ENCODE measurements at places on chromosomes 6 and 20.

GRCh38 chr6:56616967-56617366, 25.7 kb downstream of the DST start:
- peaks cover 1% of the 10 kb centered on the region for H3K27me3 ChIP-seq
- no peak for DNase-seq
- no peak overlapping the region for H3K4me3 ChIP-seq
- no peaks in the 10 kb centered on the region for H3K4me1 ChIP-seq
- H3K36me3 ChIP-seq, result no peaks in the 10 kb centered on the region

DNA sequence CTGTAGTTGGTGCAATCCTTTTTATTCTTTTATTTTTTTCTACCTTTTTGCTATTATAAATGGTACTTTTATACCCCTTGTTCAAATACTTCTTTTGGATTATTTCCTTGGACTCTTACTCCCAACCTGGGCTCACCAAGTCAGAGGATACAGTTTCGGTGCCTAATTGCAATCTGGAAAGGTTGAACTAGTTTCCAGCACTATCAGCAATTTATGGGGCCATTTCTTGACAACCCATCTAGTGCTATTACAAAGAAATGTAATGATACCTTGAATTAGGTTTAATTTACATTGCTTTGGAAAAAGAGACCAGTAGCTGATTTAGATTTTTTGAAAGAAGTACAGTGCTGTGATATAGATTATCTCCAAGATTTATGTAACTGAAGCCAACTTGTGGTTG, 5.2 kb downstream of the PTPRA start:
- no peak overlapping the region for H3K4me3 ChIP-seq
- no peak overlapping the region for H3K27ac ChIP-seq
- no peaks in the 10 kb centered on the region for H3K27me3 ChIP-seq
- H3K4me1 ChIP-seq, result peaks cover 29% of the 10 kb centered on the region
- no peaks in the 10 kb centered on the region for H3K36me3 ChIP-seq
- no peak for DNase-seq

DNA sequence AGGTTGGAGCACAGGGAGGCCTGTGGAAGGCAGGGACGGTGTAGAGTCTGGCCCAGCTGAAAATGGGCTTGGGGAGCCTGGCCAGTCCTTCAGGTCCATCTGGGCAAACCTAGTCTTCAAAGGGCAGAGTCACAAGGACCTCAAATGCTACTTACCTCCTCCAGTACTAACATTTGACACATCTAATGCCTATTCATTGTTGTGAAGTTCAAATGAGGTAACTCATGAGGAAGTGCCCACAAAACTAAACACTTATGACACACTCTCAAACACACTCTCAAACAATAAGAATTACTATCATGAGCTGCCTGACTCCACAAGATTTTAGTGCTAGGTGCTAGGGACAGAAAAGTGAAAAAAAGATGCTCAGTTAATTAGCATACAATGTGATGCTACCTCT, 27.1 kb downstream of the DAAM2 start:
- no peaks in the 10 kb centered on the region for H3K36me3 ChIP-seq
- no peak for DNase-seq
- no peaks in the 10 kb centered on the region for H3K27me3 ChIP-seq
- H3K4me1 ChIP-seq, result no peaks in the 10 kb centered on the region

DNA sequence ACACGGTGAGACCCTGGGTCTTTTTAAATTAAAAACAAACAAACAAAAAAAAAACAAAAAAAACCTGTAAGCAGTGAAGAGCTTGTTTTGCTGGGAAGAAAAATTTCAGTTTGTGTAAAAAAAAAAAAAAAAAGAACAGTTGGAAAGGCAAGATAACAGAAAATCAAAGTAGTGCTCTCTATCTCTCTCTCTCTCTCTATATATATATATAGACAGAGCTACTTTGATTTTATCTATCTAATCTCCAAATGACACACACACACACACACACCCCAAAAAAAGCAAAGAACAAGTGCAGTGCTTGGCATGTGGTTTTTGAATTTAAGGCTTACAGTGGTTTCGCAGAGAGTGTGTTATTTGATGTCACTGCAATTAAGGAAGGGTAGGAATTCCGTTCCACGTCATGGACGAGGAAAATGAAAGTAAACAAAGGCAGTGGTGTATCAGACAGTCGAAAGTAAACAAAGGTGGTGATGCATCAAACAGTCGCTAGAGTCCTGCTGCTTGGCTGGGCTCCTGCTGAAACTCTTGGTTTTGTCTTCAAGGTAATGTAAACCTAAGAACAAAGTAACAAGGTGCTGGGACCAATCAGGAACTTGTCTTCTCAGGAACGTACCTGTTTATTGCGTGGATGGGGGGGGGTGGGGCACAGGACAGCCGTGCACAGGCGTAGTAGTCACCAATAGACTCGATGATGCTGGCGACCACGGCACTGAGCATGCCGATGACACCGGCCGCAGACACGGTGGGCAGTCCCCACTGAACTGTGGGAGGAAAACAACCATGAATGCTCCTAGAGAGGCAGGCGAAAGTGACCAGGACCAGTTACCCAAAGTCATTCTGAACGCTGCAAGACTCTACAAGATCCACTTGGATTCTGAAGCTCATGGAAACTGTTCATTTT, 131.8 kb downstream of the SLC23A2 start:
- peak overlapping the region; percentile 59 for H3K4me3 ChIP-seq
- H3K27me3 ChIP-seq, result no peaks in the 10 kb centered on the region
- no peaks in the 10 kb centered on the region for H3K4me1 ChIP-seq
- no peak for DNase-seq

DNA sequence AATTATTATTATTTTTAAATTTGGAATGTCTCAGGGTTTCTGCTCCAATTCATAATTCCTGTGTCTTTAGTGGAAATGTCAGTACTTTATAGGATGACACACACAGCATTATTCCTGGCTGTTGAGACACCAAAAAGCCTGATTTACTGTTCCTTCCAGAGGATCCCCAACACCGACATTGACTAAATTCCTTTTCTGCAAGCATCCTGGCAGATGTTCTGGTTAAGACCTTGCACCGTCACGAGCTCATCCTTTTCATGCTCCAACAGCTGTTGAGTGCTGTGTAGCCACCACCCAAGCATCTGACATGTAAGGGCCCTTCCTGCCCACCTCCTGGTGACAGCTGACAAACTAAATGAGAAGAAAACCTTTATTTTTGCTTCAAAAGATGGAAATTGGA, 284.3 kb upstream of the SULF2 start:
- H3K36me3 ChIP-seq, result no peaks in the 10 kb centered on the region
- DNase-seq, result no peak
- H3K4me3 ChIP-seq, result no peak overlapping the region
- H3K27ac ChIP-seq, result no peak overlapping the region
- no peaks in the 10 kb centered on the region for H3K4me1 ChIP-seq

DNA sequence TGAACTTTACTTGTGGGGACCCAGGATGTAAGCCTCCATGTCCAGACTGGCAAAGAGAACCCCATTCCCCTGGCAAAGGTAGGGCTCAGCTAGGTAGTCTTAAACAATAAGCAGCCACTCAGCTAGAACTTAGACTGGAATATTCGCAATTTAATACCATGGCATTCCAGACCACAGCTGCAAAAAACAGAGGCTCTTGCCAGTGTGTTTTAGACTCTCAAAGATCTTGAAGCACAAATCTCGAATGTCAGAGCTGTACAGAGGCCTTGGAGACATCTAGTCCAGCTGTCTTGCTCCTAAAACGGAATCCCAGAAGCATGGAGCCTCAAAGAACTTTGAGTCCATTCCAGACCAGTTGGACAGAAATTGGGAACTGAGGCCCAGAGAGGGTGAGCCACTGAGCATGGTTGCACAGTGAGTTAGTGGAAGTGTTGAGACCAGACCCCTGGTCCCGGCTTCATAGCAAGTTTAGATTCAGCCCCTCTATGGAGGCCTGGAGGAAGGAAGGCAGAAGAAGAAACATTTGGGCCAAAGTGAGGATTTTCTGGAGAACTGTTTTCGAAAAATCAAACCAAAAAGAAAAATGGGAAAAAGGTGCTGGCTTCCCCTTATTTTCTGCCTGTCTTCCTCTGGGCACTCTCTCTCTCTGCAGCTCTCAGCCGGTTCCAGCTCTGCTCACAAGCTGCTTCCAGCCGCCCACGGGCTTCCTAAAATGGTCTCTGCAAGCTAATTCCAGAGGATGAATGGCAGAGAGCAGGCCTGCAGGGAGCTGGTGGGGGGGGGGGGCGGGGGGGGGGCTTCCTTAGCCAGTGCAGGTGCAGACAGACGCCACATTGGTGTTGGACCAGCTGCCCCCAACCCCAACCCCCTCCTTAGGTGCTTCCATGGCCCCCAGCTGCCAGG, 32.4 kb downstream of the AAR2 start:
- no peak overlapping the region for H3K27ac ChIP-seq
- no peaks in the 10 kb centered on the region for H3K36me3 ChIP-seq
- H3K4me1 ChIP-seq, result no peaks in the 10 kb centered on the region
- H3K4me3 ChIP-seq, result no peak overlapping the region
- no peaks in the 10 kb centered on the region for H3K27me3 ChIP-seq
- no peak for DNase-seq

DNA sequence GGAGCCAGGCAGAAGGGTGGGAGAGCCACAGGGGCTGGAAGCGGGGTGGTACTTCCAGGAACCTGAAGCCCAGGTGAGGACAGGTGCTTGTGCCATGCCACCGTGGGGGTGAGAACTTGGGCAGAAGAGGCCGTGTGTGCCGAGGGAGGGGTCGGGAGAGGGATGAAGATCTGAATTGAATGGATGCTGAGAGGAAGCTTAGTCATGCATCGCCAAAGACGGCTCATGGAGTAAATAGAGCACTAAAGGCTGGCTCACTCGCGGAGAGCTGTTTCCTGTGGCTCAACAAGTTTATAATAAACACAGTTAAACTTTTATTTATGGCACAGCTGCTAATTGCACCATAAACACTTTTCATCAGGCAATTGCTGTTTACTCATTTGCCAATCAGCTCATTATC, 21.7 kb upstream of the MYT1 start:
- no peak overlapping the region for H3K27ac ChIP-seq
- no peak for DNase-seq
- no peak overlapping the region for H3K4me3 ChIP-seq
- H3K27me3 ChIP-seq, result no peaks in the 10 kb centered on the region
- H3K4me1 ChIP-seq, result no peaks in the 10 kb centered on the region

GRCh38 chr6:137780447-137781034, 86.5 kb upstream of the TNFAIP3 start:
- no peaks in the 10 kb centered on the region for H3K4me1 ChIP-seq
- H3K4me3 ChIP-seq, result no peak overlapping the region
- no peaks in the 10 kb centered on the region for H3K36me3 ChIP-seq
- DNase-seq, result no peak
- H3K27ac ChIP-seq, result no peak overlapping the region

DNA sequence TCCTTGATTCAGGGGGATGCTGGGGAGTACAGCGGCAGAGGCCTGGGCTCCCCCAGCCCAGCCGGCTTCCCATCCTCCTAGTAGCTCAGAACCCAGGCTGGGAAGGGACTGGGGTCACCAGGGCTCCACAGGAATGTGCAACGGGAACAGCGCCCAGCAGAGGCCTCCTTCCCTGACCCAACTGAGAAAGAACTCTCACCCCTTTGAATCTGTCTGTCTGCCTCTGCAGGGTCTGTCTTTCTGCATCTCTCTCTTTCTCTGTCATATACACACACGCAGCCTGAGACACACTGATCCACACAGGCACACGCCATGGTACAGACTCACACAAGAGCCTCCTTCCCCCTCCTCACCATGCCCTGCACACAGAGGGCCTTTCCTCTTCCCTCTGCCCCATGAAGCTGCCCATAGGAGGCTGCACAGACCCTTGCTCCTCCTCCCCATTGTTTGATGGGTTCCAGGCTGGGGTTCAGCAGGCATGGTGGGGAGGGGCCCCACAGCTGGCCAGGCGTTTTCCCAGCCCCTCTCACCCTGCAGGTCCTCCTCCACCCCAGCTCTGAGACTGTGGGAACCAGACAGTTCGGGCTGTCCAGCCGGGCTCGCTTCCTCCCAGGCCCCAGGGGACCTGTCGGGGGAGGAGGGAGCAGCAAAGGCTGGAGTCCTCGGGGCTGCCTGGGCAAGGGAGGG, 2.8 kb downstream of the FOXS1 start:
- no peak for DNase-seq
- H3K27ac ChIP-seq, result no peak overlapping the region
- H3K27me3 ChIP-seq, result no peaks in the 10 kb centered on the region
- H3K4me3 ChIP-seq, result no peak overlapping the region

- peaks cover 4% of the 10 kb centered on the region for H3K27me3 ChIP-seq
- DNase-seq, result no peak
- H3K4me3 ChIP-seq, result no peak overlapping the region
- H3K4me1 ChIP-seq, result no peaks in the 10 kb centered on the region
- no peak overlapping the region for H3K27ac ChIP-seq
- no peaks in the 10 kb centered on the region for H3K36me3 ChIP-seq
These were observed 119.8 kb upstream of the PHACTR1 start for GRCh38 chr6:12596731-12597130.
